ENCODE measurements at places on chromosomes 5 and 9.

GRCh38 chr9:22084336-22085035 is 75.4 kb upstream of the CDKN2B start:
- H3K4me1 ChIP-seq = peaks cover 3% of the 10 kb centered on the region
- H3K36me3 ChIP-seq = no peaks in the 10 kb centered on the region
- H3K27ac ChIP-seq = peak overlapping the region; percentile 31
- H3K27me3 ChIP-seq = no peaks in the 10 kb centered on the region
- no peak overlapping the region for H3K4me3 ChIP-seq
- peak; percentile 99 for DNase-seq

DNA sequence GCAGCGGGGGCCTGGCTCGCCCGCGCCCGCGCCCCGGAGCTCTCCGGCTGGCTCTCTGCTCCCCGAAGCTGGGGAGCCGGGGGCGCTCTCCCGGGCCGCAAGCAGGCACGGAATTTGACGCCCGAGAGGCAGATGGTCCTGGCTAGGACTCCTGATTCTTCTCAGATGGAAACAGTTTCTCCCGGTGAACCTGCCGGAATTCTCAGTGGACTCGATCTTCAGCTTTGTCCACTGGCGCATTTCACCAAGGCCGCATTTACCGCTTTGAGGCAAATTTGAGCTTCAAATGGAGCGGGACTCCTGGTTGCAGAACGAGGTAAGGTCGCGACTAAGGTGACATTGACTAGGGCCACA is 305.7 kb upstream of the KCNN2 start:
- H3K36me3 ChIP-seq = no peaks in the 10 kb centered on the region
- peak; percentile 1 for DNase-seq
- H3K4me1 ChIP-seq = no peaks in the 10 kb centered on the region
- peaks cover 9% of the 10 kb centered on the region for H3K27me3 ChIP-seq
- H3K27ac ChIP-seq = no peak overlapping the region

- H3K36me3 ChIP-seq = no peaks in the 10 kb centered on the region
- H3K4me1 ChIP-seq = no peaks in the 10 kb centered on the region
- no peak for DNase-seq
- no peak overlapping the region for H3K4me3 ChIP-seq
- no peaks in the 10 kb centered on the region for H3K27me3 ChIP-seq
- H3K27ac ChIP-seq = no peak overlapping the region
Observed at GRCh38 chr9:82406456-82407085, 418.0 kb downstream of the SPATA31D1 start.

DNA sequence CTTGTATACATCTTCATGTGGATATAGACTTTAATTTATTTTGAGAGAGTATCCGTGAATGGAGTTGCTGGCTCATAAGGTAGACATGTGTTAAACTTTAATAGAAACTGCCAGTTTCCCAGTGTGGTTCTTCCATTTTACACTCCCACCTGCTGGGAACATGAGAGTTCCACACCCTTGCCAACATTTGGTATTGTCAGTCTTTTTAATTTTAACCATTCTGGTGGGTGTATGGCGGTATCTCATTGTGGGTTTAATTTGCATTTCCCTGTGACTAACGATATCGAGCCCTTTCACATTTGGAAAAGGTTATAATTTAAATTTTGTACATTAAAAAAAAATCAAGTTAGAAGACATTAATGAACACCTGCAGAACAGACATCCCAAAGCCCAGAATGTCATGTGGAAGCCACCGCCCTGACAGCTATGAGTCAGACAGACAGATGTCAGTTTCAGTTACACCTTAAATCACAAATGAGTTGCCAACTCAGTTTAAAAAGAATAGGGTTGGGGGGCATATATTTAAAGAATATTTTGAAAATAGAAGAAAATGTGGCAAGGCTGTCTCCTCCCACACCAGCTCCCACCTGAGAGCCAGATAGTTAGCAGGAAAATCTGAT is 36.9 kb downstream of the ANKRD33B start:
- no peaks in the 10 kb centered on the region for H3K36me3 ChIP-seq
- no peak for DNase-seq
- H3K27ac ChIP-seq = no peak overlapping the region
- H3K27me3 ChIP-seq = no peaks in the 10 kb centered on the region

DNA sequence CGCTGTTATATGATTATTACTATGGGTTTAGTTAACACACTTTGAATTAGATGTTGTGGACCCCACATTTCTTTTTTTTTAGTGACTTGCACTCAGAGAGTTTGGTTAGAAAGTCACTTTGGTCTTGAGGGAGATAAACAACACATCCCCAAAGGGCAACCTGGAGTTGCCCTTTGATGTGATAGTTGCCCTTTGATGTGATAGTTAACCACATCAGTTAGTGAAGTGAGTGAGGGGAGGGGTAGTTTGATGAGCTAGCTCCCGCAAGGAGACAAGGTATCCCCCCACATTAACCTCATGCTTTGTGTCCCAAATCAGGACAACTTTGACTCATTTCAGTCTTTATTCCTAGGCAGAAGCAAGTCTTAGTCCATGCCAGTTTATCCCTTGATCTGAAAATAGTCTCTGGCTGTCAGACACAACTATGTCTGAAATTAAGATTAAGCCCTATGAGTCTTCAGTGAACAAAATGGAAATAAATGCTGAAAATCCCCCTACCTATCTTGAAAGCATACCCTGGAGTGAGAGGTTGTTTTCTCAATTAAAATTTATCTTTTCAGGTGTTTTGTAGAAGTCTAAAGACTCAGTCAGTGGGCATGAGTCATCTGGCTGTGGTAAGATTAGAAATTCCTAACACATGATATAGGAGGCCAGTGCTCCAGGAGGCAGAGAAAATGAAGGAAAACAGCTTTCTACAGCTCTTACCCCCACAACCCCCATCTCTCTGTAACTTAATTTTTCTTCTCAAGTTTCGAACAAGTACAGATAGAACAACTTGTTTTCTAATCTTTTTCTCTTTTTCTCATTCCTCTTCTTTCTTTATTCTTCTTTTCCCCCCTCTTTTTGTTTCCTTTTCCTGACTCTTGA is 208.9 kb upstream of the DMRTA1 start:
- DNase-seq = peak; percentile 97
- no peaks in the 10 kb centered on the region for H3K27me3 ChIP-seq
- peak overlapping the region; percentile 6 for H3K27ac ChIP-seq
- no peak overlapping the region for H3K4me3 ChIP-seq

DNA sequence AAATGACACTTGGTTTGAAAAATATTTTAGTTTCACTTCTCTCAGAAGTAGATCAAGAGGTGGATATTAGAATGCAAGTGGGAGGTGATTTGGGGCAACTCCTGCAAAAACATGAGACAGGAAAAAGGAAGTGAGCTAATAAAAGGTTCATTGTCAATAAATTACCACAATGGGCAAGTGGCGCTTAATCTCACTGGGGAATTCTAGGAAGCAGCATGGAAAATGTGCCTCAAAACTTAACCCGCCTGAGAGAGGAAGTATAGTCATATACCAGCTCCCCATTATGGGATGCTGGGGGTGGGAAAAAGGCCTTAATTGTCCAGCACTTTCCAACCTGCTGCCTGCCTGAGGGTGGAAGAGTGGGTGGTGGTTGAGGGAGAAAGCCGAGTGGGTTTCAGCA is 204.1 kb downstream of the ELAVL2 start:
- no peaks in the 10 kb centered on the region for H3K4me1 ChIP-seq
- H3K27ac ChIP-seq = no peak overlapping the region
- no peaks in the 10 kb centered on the region for H3K27me3 ChIP-seq
- H3K36me3 ChIP-seq = no peaks in the 10 kb centered on the region

DNA sequence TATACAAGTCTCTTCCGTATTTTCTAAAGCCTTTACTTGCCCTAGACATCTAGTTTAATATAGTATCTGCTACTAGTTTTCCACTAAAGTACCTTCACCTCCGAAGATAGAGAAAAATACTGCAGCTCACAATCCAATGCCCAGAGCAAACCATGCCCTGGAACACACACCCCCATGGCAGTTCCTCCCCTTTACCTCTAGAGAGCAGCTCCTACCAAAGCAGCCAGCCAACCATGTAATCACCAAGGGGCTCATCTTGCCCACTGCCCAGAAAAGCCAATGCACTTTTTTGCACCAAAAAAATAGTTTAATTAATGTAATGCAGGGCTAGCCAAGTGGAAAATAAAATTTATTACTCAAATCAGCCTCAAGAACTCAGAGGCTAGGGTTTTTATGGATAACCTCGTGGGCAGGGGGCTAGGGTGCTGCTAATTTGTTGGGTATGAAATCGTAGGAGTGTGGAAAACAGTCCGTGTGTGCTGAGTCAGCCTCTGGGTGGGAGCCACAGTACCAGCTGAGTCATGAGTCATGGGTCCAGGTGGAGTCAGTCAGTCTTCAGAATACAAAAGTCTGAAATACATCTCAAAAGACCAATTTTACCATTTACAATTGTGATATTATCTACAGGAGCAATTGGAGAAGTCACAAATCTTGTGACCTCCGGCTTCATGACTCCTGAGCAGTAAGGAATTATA is 120.1 kb upstream of the ACO1 start:
- H3K27me3 ChIP-seq = no peaks in the 10 kb centered on the region
- H3K4me3 ChIP-seq = no peak overlapping the region
- DNase-seq = peak; percentile 1
- H3K27ac ChIP-seq = no peak overlapping the region

GRCh38 chr9:131227959-131228460 is 48.3 kb downstream of the FAM78A start:
- peaks cover 2% of the 10 kb centered on the region for H3K4me1 ChIP-seq
- DNase-seq = no peak
- peaks cover 5% of the 10 kb centered on the region for H3K36me3 ChIP-seq
- no peak overlapping the region for H3K27ac ChIP-seq

DNA sequence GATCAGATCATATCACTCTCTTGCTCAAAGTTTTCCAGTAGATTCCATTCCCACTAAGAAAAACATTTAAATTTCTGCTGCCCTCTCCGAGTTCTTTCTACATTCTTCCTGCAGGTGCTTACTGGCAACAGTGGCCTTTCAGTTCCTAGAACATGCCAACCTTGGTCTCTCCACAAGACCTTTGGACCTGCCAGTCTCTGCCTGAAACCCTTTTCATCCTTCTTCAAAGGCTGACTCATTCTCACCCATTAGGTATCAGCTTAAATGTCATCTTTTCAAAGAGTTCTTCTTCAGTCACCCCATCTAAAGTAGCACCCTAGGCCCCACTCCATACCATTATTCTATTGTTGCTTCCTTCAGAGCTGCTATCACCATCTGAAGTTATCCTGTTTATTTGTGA is 21.8 kb downstream of the PPIC start:
- no peak overlapping the region for H3K27ac ChIP-seq
- DNase-seq = no peak
- H3K4me3 ChIP-seq = no peak overlapping the region

- no peak overlapping the region for H3K27ac ChIP-seq
- H3K4me1 ChIP-seq = no peaks in the 10 kb centered on the region
- H3K36me3 ChIP-seq = no peaks in the 10 kb centered on the region
- DNase-seq = no peak
Observed at GRCh38 chr5:68012429-68012828, 203.1 kb upstream of the PIK3R1 start.

DNA sequence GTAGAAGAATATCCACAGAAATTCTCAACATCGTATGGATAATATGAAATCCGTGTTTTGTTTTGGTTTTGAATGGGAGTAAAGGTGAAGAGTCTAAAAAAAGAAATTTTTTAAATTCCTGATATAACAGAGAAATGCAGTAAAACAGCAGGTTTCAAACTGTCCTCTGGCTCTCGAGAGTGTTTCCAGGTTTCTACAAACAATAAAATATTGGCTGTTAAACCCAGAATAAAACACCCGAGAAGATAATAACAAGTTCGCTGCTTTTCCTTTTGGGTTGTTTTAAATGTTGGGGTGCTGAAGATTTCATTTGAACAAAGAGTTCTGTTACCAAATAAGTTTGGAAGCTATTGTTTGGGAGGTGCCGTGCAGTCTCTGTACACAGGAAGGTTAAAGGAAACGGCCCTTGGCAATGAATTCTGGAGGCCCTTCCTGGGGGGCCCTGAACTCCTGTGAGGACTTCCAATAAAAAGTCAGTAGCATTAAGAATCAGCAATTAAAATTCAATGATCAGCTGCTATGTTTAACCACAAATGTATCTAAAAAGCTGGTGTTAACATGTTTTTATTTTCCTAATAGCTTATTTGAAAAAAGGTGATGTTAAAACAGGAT is 215.8 kb downstream of the TSSK1B start:
- no peak overlapping the region for H3K27ac ChIP-seq
- H3K36me3 ChIP-seq = no peaks in the 10 kb centered on the region
- H3K4me3 ChIP-seq = no peak overlapping the region
- H3K27me3 ChIP-seq = no peaks in the 10 kb centered on the region

DNA sequence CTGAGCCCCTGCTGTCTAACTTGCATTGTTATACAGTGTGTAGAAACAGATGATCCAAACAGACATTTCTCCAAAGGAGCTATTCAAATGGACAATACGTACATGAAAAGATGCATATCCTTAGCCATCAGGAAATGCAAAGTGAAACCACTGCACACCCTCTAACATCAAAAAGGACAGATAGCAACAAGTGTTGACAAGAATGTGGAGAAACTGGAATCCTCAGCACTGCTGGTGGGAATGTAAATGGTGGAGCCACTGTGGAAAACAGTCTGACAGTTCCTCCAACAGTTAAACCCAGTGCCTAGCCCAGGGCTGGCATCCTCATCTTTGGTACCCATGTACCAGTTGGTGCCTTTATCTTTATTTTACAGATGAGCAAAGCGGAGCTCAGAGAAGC is 8.5 kb downstream of the ORM2 start:
- no peak overlapping the region for H3K4me3 ChIP-seq
- H3K27ac ChIP-seq = no peak overlapping the region
- DNase-seq = no peak
- no peaks in the 10 kb centered on the region for H3K4me1 ChIP-seq
- H3K36me3 ChIP-seq = peaks cover 18% of the 10 kb centered on the region
- no peaks in the 10 kb centered on the region for H3K27me3 ChIP-seq

DNA sequence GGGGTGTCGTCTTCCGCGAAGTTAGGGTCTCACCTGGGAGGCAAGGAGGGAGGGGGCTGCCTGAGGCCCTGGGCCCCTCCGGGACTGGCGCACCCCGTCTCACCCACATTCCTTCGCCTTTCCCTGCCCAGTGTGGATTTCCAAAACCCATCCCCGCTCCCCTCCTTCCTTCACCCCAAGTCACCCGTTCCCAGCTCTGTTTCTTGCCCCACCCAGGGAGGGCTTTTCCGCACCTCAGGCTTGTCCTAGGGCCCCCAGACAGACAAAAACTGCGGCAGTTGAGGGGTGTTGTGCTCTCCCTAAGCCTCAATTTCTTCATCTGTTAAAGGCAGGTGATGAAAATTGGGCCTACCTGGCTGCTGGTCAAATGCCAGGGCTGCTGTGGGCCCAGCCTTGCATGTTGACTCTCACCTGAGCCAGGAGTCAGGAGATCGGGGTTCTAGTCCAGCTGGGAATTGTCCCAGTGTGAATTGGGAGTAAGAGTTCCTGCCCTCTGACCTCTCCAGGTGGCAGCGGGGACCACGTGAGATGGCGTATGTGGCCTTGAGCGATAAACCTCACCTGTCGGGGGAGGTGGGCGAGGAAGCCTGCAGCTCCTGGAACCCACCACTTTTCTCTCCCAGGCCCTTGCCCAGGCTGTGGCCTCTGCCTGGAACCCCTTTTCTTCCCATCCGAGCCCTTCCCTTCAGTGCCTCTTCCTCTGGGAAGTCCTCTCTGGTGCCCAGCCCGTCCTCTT is 143.4 kb upstream of the IER5L start:
- no peaks in the 10 kb centered on the region for H3K27me3 ChIP-seq
- H3K27ac ChIP-seq = peak overlapping the region; percentile 43
- no peaks in the 10 kb centered on the region for H3K36me3 ChIP-seq
- H3K4me3 ChIP-seq = no peak overlapping the region
- peaks cover 17% of the 10 kb centered on the region for H3K4me1 ChIP-seq

GRCh38 chr5:65623482-65623881 is 651 bp downstream of the TRIM23 start:
- H3K27me3 ChIP-seq = no peaks in the 10 kb centered on the region
- peak overlapping the region; percentile 64 for H3K4me3 ChIP-seq
- no peaks in the 10 kb centered on the region for H3K36me3 ChIP-seq
- peak overlapping the region; percentile 81 for H3K27ac ChIP-seq
- H3K4me1 ChIP-seq = peaks cover 2% of the 10 kb centered on the region

- peaks cover 13% of the 10 kb centered on the region for H3K27me3 ChIP-seq
- H3K36me3 ChIP-seq = no peaks in the 10 kb centered on the region
- no peaks in the 10 kb centered on the region for H3K4me1 ChIP-seq
Observed at GRCh38 chr5:178194026-178194425, 6.9 kb upstream of the GMCL2 start.
